ENCODE measurements at places on chromosomes 12 and 14.

GRCh38 chr14:97311411-97311810 lies 514.2 kb downstream of the VRK1 start:
- DNase-seq, result no peak

GRCh38 chr12:4228122-4228580 lies 45.4 kb upstream of the CCND2 start:
- no peak for DNase-seq

- DNase-seq, result no peak
Measured at GRCh38 chr12:118816296-118816695, 165.0 kb upstream of the SRRM4 start.

- peak; percentile 57 for DNase-seq
Measured at GRCh38 chr14:85471744-85472143, 58.2 kb upstream of the FLRT2 start.

GRCh38 chr12:94010307-94010706 lies 138.1 kb upstream of the PLXNC1 start:
- DNase-seq, result no peak

- DNase-seq, result no peak
Measured at GRCh38 chr14:103699901-103700752, 15.1 kb downstream of the XRCC3 start.

DNA sequence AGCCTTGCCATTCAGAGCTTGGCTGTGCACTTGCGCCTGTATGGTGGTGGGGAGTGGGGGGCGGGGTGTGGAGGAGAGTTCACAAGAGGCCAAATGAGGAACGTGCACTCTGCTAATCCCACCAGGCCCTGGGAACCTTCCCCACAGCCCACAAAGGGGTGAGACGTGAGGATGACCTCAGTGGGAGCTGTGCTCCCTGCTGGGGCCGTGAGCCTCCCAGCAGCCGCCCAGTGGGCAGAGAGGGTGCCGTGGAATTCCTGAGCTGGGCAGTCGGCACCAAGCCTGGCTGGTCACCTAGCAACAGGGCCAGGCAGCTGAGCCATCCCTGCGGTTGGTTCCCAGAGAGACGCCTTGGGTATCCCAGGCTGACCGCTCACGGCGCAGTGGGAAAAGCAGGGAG lies 53.7 kb downstream of the CCNK start:
- peak; percentile 34 for DNase-seq

GRCh38 chr12:18861287-18861858 lies 123.5 kb downstream of the CAPZA3 start:
- DNase-seq, result no peak

DNA sequence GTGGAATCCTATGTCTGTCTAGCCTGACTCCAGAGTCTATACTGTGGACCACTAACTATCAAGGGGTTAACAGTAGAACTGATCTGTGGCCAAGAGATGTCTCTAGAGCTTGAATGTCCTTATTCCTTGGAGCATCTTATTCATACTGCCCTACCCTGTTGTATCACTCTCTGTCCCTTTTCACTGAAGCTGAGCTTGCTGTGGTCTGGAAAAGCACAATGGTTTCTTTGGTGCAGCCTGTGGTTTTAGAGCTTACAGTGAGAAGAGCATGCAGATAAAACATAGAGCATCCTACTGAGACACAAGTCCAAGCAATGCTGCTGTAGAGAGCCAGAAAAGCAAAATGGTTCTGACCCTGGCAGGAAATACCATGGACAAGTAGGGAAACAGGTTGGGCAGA lies 367.0 kb upstream of the ATP2B1 start:
- DNase-seq, result no peak

DNA sequence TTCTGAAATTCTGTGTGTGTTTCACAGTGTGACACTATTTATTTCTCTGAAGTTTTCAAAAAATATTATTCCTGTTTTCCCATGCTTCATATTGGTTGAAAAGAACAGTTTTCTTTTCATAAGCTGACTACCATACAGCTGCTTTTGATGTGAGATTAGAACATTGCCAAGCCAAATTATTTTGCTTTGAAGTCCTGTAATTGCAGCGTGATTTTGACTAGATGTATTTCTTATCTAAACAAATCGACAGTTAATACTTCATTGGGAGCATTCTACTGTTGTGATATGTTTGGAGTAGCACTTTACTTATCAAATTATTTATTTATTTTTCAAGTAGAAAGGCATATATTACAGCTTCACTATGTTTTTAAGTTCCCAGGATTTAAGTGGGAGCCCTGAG lies 132.0 kb downstream of the DACT1 start:
- no peak for DNase-seq

DNA sequence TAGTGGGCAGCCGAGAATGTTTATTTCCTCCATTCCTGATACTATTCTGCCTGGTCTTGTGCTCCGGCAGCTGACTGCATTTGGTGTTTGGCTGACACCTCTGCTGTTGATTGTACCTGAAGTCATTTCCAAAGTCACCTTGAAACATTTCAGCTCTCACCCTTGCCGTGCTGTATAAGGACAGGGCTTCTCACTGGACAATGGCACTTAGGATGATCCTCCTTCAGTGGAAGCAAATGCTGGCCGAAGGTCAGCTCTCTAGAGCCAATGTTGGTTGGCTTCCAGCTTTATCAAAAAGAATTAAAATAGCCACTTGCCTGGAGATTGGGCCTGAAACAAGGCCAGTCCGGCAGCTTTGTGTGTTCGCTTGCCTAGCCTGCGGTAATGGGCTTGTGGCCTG lies 44.0 kb downstream of the ACACB start:
- no peak for DNase-seq

All from MV-4-11 (cell line).